ENCODE measurements at places on chromosomes 13 and 19.

GRCh38 chr19:15372470-15372869 is 7.1 kb downstream of the AKAP8 start:
- no peak for DNase-seq

GRCh38 chr19:31863122-31863521 is 482.3 kb upstream of the ZNF507 start:
- no peak for DNase-seq

- no peak for DNase-seq
These were observed 39.0 kb upstream of the IGSF23 start for GRCh38 chr19:44574186-44574950.

DNA sequence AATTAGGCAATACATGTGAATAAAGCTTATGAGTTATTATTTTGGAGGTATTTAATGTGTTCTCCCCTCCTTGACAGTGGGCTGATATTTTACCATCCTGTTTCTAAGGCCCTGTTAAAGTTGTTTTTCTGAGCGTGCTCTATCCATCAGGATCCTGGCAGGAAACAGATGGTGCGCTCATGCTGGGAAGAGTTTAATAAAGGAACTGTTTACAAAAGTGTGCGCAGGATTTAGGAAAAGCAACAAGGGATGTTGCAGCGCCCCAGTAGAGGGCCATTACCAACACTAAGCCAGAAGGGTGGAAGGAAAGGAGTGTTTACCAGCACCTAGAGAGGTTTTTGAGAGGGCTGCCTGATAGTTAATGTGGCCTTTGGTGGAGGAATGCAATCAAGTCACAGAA is 374.5 kb downstream of the KCNRG start:
- no peak for DNase-seq

DNA sequence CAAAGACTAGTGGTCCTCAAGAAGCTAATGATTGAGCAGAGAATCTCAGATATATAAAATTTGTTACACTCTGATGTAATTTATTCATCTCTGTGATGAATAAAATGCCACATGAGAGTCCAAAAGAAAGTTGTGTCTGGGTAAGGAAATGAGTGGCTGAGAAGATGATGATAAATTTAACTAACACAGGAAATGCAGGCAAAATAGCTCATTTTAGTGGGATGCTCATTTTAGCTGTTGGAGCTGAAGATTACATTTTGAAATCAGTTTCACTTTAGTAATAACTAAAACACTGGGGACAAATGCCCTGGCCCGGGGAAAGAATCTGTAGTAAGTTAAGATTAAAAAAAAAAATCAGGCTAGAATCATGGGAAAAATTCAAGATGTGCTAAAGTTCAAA is 35.2 kb downstream of the SPRY2 start:
- DNase-seq: no peak

Measured in DMS79 treated with DMSO at 0.1 percent for 48 hours (cell line).